ENCODE measurements at places on chromosomes 7 and 10.
A peak's percentile ranks its signal among the peaks of the same experiment; 100 is the strongest.

GRCh38 chr10:100780324-100780723 is 34.9 kb downstream of the PAX2 start:
- no peak for DNase-seq

DNA sequence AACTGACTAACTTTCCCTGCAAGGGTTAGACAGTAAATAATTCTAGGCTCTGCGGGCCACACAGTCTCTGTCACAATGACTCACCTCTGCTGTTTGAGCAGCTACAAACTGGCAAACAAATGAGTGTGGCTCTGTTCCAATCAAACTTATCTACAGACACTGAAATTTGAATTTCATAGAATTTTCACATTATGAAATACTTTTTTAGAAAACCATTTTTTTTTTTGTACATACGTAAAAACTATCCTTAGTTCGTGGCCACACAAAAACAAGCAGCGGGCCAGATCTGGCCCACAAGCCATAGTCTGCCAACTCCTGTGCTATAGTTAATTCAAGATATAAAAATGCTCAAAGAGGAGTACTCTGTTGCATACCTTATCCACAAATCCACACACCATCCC is 32.6 kb downstream of the PIP4K2A start:
- peak; percentile 33 for DNase-seq

GRCh38 chr7:6729492-6730342 is 23.0 kb upstream of the ZNF12 start:
- peak; percentile 73 for DNase-seq

- no peak for DNase-seq
These were observed 40.7 kb downstream of the RSBN1L start for GRCh38 chr7:77736991-77737390.

DNA sequence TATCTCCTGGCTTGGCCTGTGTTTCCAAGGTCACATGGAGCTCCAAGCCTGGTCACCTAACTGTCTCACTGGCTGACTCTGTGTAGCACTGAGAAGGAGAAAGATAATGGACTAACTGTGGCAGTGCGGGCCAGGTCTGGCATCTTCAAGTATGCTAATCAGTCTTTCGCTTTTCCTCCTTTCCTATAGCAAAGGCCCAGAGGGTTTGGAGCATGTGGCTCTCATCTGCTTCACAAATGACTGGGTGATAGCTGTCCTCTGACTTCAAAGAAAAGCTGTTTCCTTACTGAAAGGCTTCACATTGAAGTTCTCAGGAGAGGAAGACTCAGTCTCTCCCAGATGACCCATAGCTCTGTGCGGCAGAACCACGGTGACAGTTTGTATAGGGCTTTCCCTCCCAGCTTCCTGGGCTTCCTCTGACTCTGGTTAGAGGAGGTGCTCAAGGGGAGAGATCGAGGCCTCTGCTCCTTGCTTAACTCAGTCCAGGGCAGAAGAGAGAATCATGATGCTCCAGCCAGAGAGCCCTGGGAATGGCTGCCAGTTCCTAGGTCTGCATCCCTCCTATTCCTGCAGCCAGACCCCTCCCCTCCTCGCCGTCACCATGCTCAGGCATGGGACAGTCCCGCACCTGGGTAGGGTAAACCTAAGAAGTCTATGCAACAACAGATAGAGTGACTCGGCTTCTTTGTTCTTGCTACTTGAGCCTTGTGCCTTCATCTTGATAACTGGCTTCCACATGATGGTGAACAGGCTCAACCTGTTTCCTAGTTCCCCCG is 72.3 kb downstream of the CCDC71L start:
- DNase-seq = no peak

GRCh38 chr10:132972149-132972985 is 30.0 kb upstream of the CFAP46 start:
- no peak for DNase-seq

DNA sequence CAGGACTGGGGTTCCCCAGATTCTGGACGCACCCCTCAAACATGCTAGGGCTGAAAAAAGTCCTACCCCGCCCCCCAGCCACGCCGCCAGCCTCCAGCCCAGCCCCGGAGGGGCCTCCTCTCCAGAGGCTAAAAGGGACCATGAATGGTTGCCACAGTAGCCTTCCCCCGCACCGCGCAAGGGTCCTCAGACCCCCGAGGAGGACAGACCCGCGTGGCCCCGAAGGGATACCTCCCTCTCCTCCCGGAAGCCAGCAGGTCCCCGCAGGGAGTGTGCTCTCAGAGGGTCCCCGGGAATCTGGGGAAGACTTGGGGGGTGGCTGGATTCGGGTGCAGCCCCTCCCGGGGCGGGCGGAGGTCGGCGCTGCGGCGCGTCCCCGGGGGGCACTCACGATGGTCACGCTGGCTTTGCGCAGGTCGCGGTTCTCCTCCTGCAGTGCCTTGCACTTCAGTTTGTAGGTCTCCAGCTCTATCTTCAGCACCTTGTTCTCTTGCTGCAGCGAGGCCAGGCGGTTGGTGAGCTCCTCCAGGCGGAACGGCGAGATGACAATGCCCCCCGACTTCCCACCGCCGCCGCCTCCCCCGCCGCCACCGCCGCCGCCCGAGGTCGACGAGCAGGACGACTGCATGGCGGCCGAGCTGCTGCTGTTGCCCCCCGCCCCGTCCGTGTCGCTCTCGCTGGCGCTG is 482 bp downstream of the CCDC6 start:
- DNase-seq = peak; percentile 6

All from activated T-cell treated with anti-CD3 and anti-CD28 coated beads for 1 hour (primary cell).